Fibroblast of villous mesenchyme (primary cell): ENCODE measurements at places on chromosomes 16 and 17. TPM values are rescaled to one million over a fixed set of nuclear protein-coding genes. Genes with fewer than 3 reads are reported as not detected.

DNA sequence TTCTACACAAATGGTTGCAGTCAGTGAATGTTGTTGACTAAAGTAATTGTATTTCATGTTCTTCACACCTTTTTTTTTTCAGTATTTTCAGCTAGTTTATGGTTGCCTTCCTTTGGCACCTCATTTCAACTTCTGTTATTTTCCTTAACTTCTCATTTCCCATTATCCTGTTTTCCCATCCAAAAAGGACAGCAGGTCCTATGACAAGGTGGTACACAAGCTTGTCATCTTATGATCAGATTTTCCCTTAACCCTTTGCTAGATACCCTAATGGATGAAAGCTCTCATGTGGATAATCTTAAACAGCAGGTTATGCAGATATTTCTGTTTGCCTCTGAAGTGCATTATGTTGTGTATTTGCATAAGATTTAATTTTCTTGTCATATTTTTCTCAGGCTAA is 7.1 kb upstream of the ASIC2 start:
- DNase-seq, result no peak

The UMOD gene
- total RNA-seq, result not detected in 2 replicates

DNA sequence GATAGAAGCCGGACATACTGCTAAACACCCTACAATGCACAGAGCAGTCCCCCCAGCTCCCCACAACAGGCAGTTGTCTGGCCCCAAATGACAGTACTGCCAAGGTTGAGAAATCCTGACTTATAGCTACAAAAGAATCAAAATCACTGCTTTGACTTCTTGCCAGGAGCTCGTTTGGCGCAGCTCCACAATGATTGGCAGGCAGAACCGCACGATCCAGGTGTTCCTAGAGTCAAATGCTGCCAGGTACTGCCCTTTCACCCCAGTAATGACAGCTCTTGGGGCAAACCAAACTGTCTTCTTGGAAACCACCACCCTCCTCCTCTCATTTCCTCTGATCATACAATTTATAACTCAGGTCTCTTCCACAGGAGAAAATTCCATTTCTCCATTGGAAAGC is 2.2 kb upstream of the TMC5 start:
- no peak for DNase-seq

GRCh38 chr17:82234211-82235055 is 5.6 kb downstream of the SLC16A3 start:
- no peak for DNase-seq

The RCVRN gene
- total RNA-seq, result not detected in 2 replicates

The CDC42EP4 gene
- 36.4 and 54.8 TPM in 2 replicates for total RNA-seq

- DNase-seq, result no peak
These were observed 10.4 kb downstream of the COG1 start for GRCh38 chr17:73203135-73203787.

- no peak for DNase-seq
These were observed 20.5 kb downstream of the MGAT5B start for GRCh38 chr17:76888661-76889060.

DNA sequence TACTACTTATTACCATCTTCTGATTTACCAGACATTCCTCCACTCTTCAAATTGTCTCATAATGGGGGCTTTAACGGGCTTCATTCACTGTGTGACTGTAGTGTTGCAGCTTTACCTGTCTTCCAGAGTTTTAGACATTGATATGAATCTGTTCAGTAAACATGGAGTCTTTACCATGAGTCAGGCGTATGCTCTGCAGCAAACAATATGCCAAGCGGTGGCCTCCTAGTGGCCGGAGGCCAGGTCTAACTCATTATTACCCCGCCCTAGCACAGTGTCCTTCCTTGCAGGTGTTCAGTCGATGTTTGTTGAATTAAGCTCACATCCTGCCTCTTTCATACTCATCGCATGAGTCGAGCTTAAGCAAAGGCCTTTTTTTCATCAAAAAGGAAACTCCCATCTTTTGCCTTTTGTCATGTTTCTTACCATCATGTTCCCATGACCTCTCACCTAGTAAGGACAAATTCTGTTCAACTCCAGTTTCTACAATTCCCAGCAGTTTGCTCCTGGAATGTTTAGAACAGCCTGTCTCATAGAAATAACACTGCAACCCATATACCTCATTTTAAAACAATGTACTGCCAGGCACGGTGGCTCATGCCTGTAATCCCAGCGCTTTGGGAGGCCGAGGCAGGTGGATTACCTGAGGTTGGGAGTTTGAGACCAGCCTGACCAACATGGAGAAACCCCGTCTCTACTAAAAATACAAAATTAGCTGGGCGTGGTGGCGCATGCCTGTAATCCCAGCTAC is 39.4 kb downstream of the TUBD1 start:
- DNase-seq, result peak; percentile 96

The EXOC3L1 gene
- total RNA-seq, result not detected in 2 replicates

DNA sequence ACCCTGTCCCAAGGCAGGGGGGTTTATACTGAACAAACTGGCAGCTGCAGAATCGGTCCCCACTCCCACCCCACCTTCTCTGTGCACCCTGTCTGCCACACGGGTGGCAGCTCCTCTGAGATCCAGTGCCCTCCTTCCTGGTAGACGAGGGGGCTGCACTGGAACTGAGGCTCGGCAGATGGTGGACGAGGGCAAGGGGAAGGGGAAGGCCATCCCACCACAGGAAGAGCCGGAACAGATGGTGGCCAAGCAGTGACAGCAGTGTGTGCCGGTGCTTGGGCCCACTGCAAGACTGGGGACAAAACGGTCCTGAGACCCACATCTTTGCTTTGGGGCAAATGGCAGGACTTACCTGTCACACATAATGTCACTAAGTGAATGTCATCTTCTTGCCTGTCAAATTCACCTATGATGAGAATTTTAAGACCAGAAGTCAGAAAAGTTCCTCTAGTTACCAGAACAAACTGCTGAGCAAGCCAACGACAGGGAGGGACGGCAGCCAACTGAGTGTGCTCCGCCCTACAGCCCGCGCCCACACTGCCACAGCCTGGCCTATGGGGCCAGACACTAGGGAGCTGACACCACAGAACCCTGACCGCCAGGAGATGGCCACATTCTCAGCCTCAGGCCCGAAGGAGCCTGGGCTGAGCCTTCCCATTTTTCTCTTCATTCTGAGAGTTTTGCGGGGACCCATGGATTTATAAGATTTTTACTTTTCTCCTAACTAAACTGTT is 14.4 kb downstream of the NTAN1 start:
- DNase-seq, result peak; percentile 69

The MFAP4 gene
- 17.7 and 28.7 TPM in 2 replicates for total RNA-seq

DNA sequence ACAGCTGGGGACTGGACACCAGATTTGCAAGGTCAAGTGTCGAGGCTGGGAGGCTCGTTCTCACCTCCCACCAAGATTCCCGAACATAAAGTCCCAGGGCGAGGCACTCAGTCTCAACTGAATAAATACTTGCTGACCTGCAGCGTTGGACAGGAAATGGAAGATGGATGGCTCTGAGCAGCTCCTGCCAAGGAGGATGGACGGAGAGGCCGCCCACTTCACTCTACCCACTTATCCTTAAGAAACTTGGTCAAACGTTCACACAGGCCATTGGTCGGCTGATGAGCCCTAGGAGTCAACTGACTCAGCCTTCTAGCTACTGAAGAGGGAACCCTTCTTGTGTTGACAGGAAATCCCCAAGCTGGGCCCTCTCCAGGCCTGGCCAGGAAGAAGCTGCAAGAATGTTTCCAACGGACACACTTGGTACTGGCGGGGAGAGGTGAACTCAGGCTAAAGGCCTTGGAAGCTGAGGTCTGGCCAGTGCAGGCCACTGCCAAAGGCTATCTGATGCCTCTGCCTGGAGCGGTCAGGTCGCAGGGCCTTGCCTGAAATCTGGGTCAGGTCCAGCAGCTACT is 50.0 kb downstream of the VAC14 start:
- DNase-seq, result peak; percentile 96
